ENCODE measurements at places on chromosomes 11 and 22.

- no peak for DNase-seq
Measured at GRCh38 chr11:116035977-116036376, 531.8 kb upstream of the CADM1 start.

GRCh38 chr11:31417357-31417756, 47.7 kb downstream of the DNAJC24 start:
- no peak for DNase-seq

- no peak for DNase-seq
Measured at GRCh38 chr11:65817312-65817834, 16.4 kb upstream of the SNX32 start.

- DNase-seq = no peak
Measured at GRCh38 chr11:26757995-26758394, 36.1 kb upstream of the SLC5A12 start.

DNA sequence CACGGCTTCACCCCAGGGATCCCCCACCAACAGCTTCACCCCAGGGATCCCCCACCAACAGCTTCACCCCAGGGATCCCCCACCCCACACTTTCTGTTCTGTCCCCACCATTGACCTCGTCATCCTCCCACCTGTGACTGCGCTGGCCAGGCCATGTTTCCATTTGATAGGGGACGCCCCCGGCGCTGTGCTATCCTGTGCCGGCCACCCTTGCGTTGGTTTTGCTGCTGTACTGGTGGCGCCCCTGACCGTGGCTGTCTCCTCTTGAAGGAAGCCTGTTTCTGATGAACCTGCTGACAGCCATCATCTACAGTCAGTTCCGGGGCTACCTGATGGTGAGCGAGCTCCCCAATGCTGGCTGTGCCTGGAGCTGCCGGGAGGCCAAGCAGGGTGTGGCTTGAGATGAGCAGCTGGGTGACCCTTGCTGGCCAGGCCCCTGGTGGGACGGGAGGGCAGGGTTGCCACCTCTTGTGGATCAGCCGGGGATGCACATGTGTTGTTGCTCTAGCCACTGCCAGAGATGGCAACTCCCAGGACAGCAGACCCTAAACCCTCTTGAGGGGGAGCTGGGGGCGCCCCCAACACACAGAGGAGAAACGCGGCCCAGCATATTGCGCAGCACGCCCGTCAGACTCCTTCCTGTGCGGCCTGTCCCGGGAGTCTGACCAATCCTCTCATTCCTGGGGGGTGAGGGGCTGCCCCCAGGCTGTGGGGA, 22.5 kb downstream of the TPCN2 start:
- DNase-seq = no peak

DNA sequence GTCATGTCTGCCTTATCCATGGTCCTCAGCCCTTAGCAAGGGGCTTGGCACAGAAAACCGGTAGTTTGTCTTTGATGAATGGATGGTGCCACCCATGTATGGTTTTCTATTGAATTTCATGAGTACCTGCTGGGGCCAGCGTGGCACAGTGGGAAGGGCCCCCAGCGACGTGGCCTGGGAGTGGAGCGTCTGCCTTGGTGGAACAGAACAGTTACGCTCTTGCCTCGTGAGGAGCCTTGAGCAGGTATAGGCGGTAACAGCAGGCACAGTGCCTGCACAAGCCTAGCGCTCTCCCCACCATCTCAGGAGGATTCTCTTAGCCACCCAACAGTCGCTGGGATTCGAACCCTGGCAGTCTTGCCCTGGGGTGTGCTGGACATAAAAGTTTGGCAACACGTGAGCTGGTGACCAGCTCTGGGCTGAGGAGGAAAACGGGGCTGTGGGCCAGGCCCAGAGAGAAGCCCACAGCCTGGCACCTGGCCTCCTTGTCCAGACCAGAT, 3.0 kb upstream of the SSH3 start:
- no peak for DNase-seq

DNA sequence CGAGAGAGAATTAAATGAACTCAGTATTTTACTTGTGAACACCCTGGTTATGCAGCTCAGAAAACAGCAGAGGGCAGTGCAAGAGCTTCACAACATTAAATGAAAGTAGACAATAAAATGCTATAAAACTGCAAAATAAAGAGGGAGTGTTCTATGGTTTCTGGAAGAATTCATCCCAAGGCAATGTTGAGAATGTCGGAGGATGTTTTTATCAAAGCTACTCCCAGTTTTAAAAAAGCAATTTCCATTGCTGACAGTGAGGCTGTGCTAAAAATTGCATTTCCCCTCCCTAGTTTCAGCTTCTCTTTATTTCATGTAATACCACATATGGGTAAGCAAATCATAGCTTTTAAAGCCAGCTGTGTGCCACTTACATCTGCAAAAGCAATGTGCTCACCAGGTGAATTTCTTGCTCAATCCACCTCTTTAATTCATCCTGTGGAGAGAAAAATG, 296.8 kb downstream of the RAB38 start:
- no peak for DNase-seq

DNA sequence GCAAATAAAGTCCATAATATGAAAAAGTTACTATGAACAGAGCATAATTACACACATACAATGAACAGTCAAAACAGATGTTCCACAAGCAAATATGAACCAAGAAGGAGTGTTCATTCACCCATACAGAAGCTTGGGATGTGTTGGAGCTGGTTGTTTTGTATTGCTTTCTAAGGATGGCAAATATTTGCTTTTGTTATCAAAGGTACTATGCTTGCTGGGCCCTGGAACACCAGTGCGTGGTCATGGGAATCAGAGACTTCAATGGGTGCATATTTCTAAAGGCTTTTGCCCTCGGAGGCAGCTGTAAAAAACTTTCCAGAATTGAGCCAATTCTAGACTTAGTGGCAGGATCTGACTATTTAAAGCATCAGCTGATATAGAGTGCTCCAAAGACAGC, 85.1 kb downstream of the BARX2 start:
- no peak for DNase-seq

DNA sequence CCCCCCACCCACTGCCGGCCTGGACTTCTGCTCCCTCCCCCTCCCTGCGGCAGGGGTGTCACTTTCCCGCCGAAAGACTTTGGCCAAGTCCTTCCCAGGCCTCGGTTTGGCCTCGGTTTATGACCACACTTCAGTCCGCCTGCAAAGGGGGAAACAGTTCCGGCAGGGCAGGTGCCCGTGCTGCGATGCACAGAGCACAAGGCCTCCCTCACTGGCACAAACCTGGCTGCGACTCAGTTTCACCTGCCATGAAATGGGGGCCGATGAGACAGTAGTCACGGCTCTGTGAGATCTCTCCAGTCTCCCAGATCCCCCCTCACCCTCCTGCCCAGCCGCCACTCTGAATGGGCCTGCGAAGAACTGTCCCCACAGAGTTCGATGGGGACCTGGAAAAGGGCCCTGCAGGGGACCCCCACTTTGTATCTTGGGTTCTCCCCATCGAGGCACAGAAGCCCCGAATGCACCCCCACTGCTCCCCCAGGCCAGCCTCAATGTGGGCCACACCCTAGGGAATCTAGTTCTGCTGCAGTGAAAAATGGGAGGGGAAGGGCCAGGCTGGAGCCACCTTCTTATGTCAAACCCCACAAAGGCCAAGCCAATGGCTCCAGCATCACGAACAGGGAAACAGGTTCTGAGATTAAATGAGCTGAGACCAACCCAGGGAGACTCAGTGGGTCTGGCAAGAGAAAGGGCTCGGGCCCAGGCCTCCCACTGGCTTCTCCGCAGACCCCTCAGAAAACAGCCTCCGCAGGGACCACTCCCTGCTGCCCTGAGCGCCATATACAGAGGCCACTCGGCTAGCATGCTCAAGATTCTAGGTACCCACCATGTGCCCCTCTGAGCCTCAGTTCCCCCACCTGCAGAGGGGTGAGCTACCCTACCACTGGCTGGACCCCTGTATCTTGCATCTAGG, 29.0 kb downstream of the ARVCF start:
- no peak for DNase-seq

- DNase-seq = no peak
Measured at GRCh38 chr11:28690746-28691145, 582.6 kb downstream of the METTL15 start.

- no peak for DNase-seq
Measured at GRCh38 chr11:71537537-71537936, 288 bp upstream of the KRTAP5-8 start.

GRCh38 chr22:50271519-50271970, 1.4 kb upstream of the MAPK11 start:
- DNase-seq = peak; percentile 60

- DNase-seq = no peak
Measured at GRCh38 chr11:45060707-45061106, 85.7 kb upstream of the PRDM11 start.

DNA sequence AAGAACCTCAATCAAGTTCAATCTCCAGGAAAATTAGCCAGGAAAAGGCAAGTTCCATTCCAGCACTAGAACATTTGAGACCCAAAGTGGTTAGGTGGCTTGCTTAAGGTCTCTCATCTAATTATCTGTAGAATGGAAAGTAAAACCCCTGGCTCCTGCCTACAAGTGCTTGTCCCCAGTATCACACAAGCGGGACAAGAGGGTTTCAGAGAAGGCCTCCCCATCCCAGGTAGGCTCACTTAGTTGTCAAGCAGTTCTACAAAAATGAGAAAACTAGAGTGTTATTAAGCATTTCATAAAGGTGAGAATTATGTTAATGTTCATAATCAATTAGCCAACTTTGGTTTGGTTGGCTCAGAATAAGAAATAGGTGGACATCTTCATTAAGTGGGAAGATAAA, 5.5 kb downstream of the POU2AF1 start:
- no peak for DNase-seq

GRCh38 chr11:66207816-66208215, 60.6 kb upstream of the RAB1B start:
- DNase-seq = no peak

- no peak for DNase-seq
Measured at GRCh38 chr22:39356464-39356863, 6.7 kb downstream of the SYNGR1 start.

DNA sequence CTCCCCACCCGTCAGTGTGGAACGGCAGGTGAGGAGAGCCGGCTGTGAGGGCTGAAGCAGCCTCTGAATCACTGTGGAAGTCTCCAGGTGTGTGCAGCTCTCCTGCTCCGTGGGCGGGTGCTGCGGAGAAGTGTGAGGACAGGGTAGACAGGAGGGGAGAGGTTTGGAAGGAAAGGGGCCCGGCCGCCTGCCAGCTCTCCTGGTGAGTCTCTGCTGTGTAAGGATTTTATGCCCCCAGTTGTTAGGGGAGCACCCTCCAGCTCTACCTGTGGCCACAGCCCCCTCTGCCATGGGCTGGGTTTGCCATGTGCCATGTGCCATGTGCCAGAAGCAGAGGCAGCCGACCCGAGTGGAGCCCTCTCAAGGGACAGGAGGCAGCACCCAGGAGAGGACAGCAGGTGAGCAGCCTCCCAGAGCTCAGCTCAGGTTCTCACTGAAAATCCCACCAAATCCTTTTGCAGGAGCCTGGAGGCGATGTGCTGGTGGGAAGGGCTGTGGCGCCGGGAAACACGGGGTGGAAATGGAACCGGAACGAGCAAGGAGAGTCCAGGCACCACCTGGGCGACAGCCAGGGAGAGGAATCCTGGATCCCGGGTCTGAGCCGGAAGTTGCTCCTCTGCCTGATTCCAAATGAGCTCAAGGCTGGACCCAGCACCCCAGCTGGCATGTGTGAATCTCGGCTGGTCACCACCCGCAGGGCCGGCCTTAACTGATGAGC, 804.4 kb downstream of the BRD1 start:
- no peak for DNase-seq

DNA sequence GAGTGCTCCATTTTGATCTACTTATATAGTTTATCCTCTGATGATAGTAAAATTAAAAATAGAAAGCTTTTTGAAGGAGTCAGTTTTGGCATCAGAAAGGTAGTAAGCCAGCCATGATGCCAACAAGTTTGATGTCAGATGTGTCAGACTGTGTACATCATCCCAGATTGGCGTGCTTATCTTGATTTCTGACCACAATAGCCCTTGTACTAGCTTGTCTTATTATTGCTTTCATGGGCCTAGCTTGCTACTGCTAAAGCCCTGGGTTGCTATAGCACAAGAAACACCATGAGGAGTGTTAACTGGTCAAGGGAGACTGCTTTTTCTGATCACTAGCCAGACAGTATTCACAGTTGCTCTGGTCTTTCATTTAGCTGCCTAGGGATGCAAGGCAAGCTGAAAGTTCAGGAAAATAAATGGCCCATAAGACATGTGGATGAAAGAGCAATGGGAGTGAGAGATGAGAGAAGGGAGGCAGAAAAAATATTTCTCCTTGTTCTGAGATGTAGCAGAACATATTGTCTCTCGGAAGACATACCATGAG, 1038.5 kb downstream of the JRKL start:
- DNase-seq = no peak

DNA sequence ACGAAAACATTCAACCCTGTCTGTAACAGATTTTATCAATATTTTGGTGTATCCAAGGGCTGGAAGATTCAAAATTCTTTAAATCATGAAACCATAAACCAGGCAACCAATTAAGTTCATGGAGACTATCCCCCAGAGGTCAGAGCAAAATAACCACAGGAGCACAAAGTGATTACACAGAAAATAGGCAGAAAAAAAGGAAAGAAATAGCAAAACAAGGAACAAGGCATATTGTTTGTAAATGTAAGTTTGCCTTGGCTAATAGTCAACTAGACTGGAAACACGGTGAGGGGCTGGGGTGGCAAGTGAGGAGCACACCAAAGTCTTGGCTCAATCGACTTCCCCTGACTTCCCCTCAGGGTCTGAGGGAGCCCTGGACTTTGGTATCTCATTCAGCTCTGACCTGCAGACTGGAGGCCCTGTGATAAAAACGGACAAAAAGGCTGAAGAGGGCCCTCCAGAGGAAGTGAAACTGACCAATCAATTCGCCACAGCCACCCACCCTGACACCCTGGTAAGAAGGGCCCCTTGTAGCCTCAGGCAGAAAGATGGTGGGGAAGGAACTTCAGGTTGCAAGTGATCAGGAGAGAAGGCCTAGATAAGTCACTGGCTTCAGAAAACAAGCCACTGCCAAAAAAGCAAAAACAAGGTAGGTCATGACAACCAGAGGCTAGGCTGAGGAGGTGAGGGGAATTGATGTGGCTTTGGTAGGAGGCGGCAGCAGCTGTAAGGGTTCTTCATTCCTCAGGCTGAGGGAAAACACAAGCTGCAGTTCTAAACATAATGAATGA, 1.8 kb downstream of the SIK3 start:
- peak; percentile 10 for DNase-seq

- DNase-seq = no peak
Measured at GRCh38 chr11:30045921-30046577, 29.2 kb upstream of the KCNA4 start.

GRCh38 chr11:94201004-94201465, 72.4 kb downstream of the PANX1 start:
- DNase-seq = no peak

GRCh38 chr11:102322560-102322959, 5.3 kb downstream of the BIRC3 start:
- no peak for DNase-seq

- DNase-seq = no peak
Measured at GRCh38 chr11:131591051-131591461, 220.6 kb downstream of the NTM start.

All from memory B cell (primary cell).